ENCODE measurements at places on chromosomes 4 and X.

DNA sequence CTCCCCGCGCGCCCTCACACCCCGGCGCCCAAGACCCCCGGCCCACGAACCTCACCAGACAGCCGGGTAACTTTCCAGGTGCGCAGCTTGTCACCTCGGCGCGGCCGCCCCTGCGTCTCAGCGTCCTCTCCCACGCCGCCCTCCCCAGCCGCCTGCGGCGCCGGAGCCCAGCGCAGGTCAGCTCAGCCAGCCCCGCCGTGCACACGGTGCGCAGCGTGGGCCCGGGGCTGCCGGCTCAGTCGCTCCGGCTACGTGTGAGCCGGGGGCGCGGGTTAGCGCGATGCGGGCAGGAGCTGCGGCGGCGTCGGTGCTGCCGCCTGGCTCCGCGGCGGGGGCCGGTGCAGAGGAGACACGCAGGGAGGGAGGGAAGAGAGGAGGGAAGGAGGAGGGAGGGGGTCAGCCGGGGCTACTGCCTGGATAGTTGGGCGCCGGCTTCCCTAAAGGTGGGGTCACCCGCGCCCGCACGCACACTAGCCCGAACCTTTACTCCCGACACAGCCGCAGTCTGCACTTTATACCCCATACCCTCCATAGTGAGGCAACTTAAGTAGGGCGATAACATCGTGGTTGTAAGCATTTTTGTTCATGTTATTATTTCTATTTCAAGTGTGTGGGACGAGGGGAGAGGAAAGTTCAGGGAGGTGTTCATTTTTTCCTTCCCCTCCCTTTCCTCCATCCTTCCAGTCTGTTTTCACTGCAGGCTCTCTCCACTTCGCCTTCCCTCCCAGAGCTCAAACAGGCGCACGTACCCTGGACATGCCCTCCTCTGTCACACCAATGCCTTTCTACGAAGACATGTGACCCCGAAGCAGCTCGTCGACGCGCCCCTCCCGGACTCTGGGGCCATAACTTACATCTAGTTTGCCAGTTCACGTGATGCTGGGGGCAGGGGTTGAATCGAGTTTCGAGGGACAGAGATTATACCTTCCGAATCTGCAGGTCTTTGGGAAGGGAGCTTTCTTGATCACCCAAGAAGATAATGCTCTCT, at the start of gene PRKG2:
TSS of gene PRKG2 (minus strand) at position 342 of the 988 bp plus-strand sequence. CDS start 10,175 bp downstream, outside the sequence.
- no peak for DNase-seq

DNA sequence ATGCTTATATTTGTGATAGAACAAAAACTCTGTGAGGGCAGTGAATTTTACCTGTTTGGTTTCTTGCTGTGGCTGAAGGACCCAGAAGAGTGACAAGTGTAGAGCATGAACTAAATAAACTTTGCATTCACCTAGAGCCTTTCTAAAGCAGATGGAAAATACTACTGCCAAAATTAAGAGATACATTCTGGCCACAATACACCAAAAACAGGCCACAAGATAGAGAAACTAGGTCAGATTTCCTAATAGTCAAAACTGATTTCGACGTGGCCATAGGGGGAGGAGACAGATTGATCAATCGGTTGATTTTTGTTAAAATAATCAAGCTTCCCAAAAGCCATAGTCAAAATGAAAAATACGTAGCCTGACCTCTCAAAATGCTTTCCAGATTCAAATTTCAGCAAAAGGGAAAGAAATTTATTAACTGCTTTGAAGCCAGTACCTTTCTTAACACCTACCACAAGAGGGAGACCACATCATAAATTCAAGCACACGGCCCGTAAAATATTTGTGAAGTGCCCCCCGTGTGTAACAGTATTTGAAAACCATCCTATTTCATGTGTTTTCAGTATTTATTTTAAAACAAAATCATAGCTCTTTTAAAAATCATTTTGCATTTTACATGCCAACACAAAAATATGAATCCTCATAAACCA, 132.4 kb downstream of the CORIN start:
- peak; percentile 16 for DNase-seq

DNA sequence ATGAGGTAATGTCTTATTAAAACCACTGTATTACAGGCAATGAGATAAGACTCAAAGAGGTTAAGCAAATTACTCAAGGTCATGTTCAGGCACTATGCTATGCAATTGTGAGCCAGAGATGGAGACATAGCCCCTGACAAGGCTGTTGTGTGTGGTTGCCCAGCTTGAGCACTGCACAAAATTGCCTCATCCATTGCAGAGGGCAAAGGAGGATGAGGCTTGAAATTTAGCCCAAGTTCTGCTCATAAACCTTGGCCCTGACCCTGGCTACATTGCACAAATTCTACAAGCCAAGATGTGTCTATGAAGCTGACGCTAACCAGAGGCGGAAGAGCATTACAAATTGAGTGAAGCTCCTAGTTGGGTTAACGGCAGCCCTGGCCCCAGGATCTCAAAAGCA, 65.6 kb upstream of the PGM2 start:
- DNase-seq = no peak

DNA sequence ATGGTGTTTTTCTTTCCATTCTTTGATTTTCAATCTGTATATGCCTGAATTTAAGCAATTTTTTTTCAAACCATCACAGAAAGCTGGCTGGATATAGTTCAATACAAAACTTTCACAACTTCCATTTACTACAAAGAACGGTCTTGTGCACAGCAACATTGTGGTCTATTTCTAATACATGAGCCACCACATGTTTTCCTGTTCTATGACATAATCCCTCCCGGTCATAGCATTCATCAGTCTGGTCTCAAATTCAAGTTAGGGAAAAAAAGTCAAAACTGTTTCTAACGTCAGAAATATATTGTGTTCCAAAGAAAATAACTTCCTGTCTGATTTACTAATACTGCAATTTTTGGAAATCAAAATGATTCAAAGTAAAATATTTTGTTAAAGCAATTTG, 7.5 kb upstream of the CXCL6 start:
- no peak for DNase-seq

DNA sequence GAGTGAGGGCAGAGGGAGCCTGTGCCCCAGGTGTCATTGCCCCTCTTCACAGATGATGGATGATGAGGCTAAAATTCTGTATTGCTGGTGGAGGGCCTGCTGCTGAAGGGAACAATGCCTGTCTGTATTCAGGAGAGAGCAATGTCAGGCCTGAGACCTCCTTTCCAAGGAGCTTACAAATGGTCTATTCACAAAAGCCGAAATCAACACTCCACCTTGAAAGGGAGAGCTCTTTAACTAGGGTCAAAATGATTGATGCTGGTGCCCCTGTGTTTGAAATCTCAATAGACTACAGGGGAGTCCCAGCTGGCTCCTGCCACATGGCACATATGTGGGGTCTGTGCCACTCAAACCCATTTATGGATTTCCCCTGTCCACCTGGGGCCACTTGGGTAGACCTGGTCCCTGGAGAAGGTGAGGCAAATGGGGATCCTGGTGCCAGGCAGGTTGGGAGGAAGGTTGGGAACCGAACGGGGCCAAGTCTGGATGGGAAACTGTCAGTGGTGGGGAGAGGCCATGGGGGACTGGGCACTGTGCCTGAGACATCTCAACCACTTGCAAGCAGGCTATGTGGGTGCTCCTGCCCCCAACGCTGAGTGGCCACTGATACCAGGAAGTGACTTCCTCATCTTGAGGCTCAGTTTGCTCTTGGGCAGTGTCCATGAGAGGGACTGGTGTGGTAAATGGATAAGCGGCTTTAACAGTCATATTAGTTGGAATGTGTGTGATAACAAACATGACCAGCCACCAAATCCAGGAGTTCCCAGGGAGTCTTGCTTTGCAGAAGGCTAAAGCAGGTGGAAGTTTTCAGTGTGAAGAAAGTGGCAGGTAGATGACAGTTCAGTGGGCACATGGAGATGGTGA, 223.8 kb upstream of the PSAPL1 start:
- DNase-seq = no peak

Data from T-helper 2 cell (primary cell).